Stimulated activated CD4-positive, alpha-beta T cell treated with anti-CD3 and anti-CD28 coated beads, Interleukin-1b, Interleukin-23, amount 100 ng/mL, for 1 hour (primary cell): ENCODE measurements at places on chromosomes 4 and X.

- no peak for DNase-seq
These were observed 303.5 kb downstream of the SPRY1 start for GRCh38 chr4:123699880-123700771.

DNA sequence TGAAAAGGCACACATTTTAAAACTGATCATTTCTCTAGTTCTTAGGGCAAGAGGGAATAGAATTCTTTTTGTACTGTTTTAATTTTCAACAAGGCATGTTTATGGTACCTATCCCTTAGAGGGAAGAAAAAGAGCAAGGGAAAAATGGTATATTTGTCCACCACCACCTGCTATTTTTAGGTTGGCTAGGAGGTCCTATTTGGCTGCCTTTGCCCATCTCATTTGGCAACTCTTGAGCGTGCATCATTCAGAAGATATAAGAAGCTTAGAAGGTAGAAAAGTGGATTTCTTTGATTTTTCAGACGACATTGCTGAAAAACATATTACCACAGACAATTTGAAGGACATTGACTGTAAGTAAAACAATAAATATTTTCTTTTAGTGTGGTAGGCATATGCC lies 69.0 kb downstream of the DCK start:
- no peak for DNase-seq

DNA sequence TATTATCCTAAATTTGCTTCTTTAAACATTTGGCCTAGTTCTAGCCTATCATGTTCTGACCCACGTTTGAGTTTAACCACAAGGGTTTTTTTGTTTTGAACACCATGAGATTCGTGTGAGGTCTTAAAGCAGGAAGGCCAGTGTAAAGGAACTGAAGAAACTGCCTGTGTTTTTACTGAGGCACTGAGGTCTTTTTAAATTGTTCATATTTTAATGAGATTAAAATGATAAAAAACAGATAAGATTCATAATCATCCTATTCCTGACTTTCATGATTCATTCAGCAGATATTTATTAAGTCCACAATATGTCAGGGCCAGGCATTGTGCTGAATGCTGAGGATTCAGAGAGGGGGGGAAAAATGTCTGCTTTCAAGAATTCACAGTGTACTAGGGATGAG lies 3.2 kb downstream of the RPS6KA3 start:
- DNase-seq = no peak

DNA sequence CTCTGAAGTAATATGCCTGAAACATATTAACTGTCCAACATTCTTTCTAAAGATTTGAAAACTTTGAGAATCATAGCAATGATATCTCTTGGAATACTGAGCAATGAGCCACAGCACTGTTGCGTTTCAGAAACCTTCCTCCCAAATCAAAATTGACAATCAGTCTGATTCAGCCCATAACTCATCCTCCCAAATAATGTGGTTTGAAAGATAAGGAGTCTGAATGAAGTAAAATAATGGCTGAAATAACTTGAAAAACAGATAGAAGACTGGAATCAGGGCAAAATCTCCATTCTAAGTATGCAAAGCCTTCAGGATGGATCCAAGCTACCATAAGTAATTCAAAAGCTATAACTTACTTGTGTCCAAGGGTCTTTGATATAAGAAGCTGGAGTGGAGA lies 98.6 kb upstream of the PLS3 start:
- no peak for DNase-seq

- no peak for DNase-seq
These were observed 1295.8 kb upstream of the TENM3 start for GRCh38 chr4:180947425-180947824.

GRCh38 chrX:13520936-13521335 lies 48.5 kb upstream of the EGFL6 start:
- DNase-seq = no peak

GRCh38 chrX:39144323-39144722 lies 343.1 kb downstream of the MID1IP1 start:
- DNase-seq = no peak

DNA sequence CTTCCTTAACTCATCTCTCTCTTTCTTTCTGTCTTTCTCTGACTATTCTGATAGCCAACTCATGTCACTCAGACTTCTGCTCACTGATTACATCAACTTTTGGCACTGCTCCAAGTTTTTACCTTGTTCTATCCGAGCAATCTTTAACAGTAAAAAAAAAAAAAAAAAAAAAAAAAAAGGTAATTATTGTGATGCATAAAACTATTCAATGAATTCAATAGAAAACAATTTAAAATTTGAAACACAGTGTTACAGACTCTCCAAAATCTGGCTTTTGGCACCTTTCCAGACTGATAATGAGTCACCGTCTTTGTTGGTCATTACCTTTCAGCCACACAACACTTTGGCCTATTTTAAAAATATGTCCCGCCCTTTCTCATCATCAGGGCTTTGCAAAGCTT lies 229.5 kb downstream of the GALNTL6 start:
- DNase-seq = no peak

- no peak for DNase-seq
These were observed 98.0 kb downstream of the RRAGB start for GRCh38 chrX:55815546-55815945.

DNA sequence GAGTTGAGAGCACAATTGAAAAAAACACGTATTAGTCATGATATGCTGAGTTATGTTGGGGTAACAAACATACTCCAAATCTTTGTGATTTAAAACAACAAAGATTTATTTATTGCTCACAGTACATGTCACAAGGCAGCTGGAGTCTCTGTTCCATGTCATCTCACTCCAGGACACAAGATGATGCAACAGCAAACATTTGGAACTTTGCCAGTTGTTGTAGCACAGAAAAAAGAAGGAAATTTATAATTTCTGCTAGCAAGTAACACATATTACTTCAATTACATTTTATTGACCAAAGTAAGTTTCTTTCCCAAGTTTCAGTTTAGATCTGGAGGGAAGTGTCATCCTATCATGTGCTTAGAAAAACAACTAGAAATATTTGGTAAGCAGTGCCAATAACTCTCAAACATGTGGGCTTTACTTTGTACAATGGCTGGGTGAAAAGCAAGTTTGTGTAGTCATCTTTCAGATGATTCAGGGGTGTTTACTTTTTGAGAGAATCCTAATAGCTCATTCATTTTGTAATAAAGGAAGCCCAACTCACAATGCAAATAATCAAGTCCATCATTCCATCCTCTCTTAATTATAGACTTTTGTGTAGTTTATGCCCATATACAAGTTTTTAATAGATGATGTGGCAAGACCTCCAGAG lies 452.3 kb downstream of the ZIC3 start:
- no peak for DNase-seq

GRCh38 chr4:100981447-100982204 lies 365.7 kb downstream of the PPP3CA start:
- DNase-seq = no peak

- no peak for DNase-seq
These were observed 49.7 kb upstream of the ANKRD17 start for GRCh38 chr4:73308286-73308685.

GRCh38 chr4:73434311-73434710 lies 1.7 kb upstream of the AFP start:
- DNase-seq = no peak
